ENCODE measurements at places on chromosomes 11 and 22. TPM values are rescaled to one million over a fixed set of nuclear protein-coding genes. Genes with fewer than 3 reads are reported as not detected.

GRCh38 chr11:46447544-46447943 lies 56.0 kb upstream of the CHRM4 start:
- DNase-seq = no peak

- no peak for DNase-seq
Observed at GRCh38 chr22:40010746-40011145, 16.0 kb downstream of the FAM83F start.

DNA sequence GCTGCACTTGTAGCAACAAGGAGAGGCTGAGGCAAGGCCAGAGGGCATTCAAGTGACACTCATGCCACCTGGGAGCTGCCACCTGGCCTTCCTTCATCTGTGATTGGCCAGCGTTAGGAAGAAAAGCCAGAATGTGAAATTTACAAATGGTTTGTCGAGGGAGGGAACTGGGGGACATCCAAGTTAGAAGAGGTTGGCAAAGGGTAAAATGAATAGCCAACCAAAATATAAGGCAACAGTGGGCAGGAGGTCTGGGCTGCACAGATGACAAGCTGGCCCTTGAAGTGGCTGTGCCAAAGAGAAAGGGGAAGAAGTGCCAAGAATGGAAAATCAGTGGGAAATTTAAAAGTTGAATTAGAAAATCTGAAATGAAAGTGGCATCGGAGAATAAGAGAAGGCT lies 221.4 kb downstream of the C11orf91 start:
- no peak for DNase-seq

- DNase-seq = no peak
Observed at GRCh38 chr11:73872749-73873357, 3.8 kb downstream of the COA4 start.

- no peak for DNase-seq
Observed at GRCh38 chr22:49719046-49719445, 108.6 kb downstream of the BRD1 start.

- no peak for DNase-seq
Observed at GRCh38 chr11:11253497-11253896, 99.6 kb downstream of the CSNK2A3 start.

GRCh38 chr11:81585390-81585933 lies 1148.2 kb downstream of the FAM181B start:
- DNase-seq = no peak

DNA sequence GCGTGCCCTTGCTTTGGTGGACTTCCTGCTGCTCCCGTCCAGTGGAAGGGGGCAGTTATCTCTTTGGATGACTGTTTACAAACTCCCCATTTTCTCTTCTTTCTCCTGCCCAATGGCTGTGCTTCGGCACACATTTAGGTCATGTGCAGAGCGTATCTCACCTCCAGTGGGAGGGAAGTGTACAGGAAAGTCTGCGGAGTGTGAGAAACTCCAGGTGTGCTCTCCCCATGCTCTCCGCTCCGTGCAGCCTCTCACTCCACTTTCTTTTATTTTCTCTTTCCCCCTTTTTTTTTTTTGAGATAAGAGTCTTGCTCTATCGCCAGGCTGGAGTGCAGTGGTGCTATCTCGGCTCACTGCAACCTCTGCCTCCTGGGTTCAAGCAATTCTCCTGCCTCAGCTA lies 11.9 kb upstream of the TEF start:
- no peak for DNase-seq

DNA sequence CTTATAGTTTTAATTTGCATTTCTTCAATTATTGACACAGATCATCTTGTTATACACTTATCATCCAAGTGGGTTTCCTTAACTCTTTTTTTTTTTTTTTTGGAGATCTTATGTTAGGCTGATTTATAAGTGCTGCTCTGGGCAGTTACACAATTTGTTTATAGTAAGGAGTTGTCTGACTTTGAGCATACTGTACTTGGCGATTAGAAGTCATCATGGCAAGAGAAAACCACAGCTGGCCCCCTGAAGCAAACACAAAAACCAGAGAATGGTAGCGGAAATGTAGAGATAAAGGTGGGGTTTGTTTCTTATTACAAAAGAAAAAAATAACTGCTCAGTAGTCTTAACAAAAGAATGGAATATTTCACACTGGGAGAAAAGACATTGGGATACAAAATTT lies 292.6 kb downstream of the SWAP70 start:
- DNase-seq = no peak

GRCh38 chr11:47384498-47384897 lies 6.2 kb upstream of the SPI1 start:
- DNase-seq = no peak

GRCh38 chr11:12163181-12163941 lies 53.0 kb downstream of the MICAL2 start:
- DNase-seq = no peak

DNA sequence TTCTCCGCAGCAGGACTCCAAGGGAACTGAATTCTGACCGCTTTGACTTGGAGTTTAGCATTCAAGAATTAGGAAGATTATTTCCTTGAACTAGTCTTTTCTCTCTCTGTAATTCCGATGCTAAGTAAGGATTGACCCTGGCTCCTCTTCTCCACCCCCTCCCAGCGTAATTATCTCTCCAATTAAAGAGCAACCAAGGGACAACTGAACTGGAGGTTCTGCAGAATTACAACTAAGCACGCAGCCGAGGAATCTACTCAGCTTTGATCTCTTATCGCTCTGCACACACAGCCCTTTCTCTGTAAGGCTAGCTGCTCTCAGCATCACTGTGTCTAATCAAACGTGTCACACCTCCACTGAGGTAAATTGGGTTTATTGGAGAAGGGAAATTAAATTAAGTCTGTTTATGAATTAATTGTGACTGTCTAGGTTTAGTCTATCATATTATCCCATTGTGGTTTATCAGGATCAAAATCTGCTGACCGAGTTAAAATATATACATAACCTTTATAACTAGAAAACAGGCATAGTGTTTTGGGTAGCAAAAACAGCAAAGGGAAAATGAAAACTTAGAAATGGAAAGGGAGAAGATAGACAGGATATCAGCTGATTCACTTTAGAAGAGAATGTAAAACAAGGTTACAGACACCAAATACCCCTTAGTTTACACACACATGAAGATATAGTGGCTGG lies 241.3 kb upstream of the LARGE1 start:
- no peak for DNase-seq

- no peak for DNase-seq
Observed at GRCh38 chr11:8652140-8652539, 30.3 kb downstream of the TRIM66 start.

DNA sequence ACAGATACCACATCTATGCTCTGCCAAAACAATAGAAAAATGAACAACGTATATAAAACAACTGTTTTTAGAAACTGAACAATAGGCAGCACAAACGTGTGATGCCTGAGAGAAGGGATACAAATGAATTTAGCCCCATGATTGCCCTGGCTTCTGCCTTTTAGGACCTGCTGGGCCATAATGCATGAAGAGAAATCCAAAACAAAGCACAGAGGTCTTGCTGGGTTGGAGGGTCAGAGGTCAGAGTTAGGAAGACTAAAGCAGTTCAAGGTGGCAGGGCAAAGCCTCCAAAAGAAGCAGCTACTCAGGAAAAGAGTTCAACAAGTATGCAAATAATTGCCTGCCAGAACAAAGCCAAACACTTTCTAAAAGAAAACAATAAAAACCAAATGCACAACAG lies 138.5 kb downstream of the TTC28 start:
- no peak for DNase-seq

DNA sequence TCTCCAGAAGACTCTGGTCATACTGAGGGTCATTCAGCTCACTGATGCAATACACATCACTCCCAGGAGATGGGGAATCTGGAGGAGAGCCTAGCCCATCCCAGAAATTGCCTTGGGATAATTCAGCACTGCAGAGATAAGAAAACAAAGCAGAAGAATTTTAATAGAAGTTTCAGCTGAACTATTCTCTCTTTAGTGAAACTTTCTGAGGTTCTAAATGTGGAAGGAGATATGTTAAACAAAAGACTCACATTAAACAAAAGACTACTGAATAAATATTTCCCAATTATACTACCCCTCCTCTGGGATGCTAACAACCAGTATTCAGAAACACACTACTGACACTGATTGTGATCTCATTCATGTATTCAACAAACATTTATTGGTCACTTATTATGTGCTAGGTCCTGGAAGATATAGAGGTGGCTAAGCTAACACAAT lies 47.8 kb downstream of the C2CD3 start:
- no peak for DNase-seq

ANGPTL5 gene
- 0.31 TPM for total RNA-seq

CDC42BPG gene
- 7.6 TPM for total RNA-seq

LPXN gene
- total RNA-seq = 17.3 TPM

ATP5MG gene
- total RNA-seq = 35.9 TPM

LDHAL6A gene
- total RNA-seq = 4.7 TPM

LMO2 gene
- 8.1 TPM for total RNA-seq

ZNF214 gene
- total RNA-seq = 9.9 TPM

SLC37A2 gene
- 7.6 TPM for total RNA-seq
